ENCODE measurements at places on chromosomes 2 and 18.

DNA sequence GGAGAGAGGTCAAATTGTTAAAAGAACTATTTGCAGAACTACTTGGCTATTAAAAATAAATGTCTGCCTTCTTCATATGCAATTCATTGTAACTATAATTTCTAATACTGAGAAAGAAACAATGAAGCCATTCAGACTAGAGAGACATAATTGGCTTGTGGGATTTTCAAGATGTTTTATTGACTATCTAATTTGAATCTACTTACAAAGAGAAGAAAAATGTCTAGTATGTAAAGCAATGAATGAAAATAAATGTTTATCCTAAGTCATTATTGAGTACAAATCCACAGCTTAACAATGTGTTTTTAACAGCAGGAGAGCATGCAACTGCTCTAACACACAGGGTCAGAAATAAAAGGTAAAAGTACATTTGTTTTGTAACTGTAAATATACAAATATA lies 19.2 kb downstream of the RMP24 start:
- DNase-seq, result no peak

DNA sequence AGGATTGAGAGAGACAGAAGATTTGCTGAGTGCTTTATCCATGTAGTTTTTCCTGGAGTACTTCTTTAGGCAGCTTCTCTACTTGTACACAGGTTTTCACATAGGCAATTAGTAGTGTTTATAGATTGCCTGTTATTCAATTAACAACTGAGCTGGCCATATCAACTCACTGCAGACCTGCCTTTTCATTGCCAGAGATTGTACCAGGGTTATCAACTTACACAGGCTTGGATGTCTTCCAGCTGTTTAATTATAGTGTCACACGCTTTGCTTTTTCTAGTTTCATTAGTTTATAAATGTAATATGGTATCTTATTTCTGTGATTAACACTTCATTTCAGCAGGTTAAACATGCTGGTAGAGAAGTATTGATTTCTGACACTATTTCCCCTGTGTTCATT lies 125.9 kb downstream of the GPD2 start:
- DNase-seq, result no peak

- no peak for DNase-seq
These were observed 86.0 kb downstream of the WDSUB1 start for GRCh38 chr2:159200498-159200897.

DNA sequence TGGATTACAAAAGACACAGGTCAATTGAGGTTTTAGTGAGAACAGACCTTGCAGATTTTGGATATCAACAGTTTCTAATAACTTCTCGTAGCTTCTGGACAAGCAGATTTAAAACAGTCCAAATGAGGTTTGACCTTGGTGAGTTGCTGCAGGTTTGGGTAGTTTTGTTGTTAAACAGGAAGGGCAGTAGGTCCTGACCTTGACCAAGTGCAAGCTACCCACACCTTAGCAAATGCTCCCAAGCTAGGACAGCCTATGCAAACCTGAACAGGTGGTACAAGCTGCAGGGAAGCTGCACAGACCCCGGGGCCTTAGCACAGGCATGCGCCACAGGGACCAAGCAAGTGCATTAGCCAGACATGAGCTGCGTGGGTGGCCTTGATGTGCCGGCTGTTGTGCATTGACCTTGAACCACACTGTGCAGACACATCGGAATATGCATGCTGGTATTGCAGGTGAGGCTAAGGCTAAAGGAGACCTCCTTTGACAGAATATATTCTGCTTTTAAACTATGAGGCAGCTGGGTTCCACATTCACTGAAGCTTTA lies 40.2 kb upstream of the AGAP1 start:
- no peak for DNase-seq

GRCh38 chr2:12046641-12047040 lies 300.2 kb downstream of the LPIN1 start:
- no peak for DNase-seq

GRCh38 chr2:169664600-169664977 lies 29.6 kb downstream of the CFAP210 start:
- DNase-seq, result no peak

DNA sequence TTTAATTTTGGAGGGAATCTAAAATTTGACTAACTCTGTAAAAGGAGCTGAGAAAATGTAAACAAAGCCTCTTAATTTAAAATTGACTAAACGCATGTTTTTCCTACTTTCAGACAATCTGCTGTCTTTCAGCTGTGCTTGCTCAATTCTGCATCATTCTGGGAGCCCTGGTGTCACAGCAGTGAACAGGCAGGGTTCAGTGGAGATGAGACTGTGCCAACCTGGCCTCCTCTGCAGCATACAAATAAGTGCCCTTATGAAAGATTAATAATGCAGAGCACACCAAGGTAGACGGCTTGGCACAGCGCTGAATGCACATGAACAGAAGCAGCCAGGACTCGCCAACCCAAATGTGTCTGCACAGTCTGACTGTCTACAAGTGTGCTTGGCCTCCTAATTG lies 222.0 kb upstream of the CHAC2 start:
- no peak for DNase-seq

DNA sequence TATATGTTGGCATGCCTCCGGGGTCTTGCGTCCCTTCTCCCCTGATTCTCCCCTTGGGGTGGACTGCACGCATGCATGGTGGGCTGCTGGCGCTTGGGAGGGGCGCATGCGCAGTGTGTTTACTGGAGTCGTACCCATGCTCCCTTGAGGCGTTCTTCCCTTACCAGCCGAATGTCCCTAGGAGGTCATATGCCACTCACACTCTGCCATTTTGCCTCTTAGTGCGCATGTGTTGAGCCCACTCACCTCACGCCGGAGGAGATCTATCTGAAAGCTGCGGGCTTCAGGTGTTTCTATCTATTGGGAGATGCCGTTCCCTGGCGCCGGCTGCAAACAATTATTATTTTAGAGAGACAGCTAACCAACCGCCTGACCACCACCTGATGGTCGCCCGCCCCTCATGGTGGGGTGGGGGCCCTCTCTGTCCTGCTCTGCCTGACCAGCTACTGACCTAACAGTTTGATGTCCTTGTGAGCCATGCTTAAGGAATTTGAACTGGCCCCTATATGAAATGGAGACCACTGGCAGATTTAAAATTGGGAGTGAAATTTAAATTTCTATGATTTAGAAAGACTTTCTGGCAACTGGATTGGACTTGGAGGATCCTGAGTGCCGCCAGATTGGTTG lies 179.6 kb downstream of the RNF144A start:
- DNase-seq, result no peak

GRCh38 chr2:134668821-134669220 lies 50.0 kb downstream of the TMEM163 start:
- DNase-seq, result peak; percentile 77

DNA sequence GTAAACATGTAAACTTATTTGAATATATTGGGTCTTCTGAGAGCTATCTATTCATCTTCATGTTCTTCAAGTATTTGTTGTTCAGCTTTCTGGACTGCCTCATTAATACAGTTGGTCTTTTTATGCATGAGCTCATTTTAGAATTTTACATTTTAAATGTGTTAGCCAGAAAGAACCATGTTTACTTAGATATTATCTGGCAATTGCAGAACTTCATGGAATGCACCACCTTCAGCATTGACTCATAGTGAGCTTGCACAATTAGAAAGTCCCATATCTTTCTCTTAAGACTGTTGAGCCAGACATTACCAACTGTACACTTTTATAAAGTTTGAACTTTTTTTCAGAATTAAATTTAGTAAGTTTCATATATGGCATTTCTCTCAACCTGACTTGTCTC lies 536.7 kb downstream of the RIT2 start:
- no peak for DNase-seq

GRCh38 chr2:25700221-25700660 lies 26.9 kb upstream of the DTNB start:
- no peak for DNase-seq

DNA sequence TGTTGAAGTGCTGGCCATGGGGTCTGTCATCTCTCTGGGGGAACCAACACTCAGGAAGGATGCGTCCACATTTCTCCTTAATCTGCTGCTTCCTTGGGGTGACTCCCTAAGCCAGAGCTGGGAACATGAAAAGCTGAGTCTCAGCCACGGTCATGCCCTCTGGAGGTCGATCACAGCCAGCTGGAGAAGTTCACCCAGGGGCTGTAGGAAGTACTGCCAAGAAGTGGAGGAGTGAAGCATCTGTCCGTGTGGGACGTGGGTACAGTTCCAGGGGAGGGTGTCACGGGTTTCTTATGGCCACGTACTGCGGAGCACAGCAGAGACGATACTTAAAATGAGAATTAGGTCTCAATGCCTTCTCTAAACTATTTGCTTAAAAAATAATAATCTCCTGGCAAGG lies 42.4 kb upstream of the IGFBP2 start:
- no peak for DNase-seq

- DNase-seq, result no peak
These were observed 21.0 kb downstream of the ZSWIM2 start for GRCh38 chr2:186827862-186828492.

DNA sequence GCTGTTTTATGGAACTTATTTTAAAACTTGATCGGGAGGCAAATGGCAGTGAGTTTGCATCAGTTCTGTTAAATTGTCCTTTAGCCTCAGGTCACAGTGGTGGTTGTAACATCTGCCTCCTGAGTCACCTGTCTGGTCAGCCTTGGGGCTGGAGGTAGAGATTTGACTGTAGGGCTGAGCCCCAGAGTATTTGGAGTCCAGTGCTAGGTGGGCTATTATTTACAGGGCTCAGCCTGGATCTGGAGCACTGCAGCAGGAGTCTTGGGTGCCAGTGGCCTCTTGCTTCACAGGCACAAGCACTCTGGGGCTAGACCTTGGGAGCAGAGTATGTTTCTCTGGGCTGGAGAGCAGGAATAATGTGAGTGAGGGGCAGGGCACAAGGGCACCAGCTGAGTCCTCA lies 32.8 kb downstream of the TCF7L1 start:
- no peak for DNase-seq

DNA sequence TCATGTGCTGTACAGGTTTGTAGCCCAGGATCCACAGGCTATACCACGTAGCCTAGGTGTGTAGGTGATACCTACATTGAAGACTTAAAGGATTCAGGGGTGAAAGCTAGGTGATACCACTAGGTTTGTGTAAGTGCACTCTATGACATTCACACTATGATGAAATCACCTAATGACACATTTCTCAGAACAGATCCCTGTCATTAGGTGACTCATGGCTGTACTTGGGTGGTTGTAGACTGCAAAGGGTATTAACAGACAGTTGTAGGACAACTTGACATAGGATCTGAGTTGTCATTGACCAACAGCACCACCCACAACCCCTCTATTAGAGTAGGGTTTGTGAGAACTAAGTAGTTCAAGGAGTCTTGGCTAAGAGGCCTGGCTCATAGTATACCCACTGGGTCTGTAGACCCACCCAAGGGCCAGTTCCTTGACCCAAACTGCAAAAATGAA lies 27.7 kb upstream of the SMCHD1 start:
- peak; percentile 19 for DNase-seq

- no peak for DNase-seq
These were observed 439.6 kb downstream of the ERBB4 start for GRCh38 chr2:212098966-212099365.
